ENCODE measurements at places on chromosomes 7 and 10.

DNA sequence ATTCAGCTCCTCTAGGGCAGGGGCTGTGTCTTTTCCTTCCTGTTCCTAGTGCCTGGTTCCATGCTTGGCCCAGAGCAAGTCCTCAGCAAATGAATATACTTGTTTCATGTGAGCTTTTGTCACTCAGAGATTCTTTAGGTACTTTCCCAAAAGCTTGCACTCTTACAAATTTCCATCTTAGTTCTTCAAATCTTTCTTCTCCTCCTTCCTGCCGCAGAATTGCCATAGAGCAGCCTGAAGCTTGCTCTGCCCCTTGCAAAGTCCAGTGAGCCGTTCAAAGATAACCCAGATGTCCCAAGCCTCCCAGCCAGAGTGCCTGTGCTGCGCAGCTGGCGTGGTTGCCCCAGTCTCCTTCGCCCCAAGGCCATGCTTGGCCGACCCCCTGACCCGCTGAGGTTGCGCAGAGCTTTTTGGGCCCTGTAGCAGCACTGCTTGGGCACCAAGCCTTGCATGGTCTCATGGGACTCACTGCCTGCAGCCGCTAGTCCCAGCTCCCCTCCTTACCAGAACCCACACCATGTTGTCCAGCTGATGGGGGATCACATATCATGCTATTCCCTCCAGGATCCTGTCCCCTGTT lies 20.7 kb downstream of the CHST3 start:
- no peak for DNase-seq

- DNase-seq = no peak
These were observed 315.7 kb downstream of the TNS3 start for GRCh38 chr7:47266131-47266706.

DNA sequence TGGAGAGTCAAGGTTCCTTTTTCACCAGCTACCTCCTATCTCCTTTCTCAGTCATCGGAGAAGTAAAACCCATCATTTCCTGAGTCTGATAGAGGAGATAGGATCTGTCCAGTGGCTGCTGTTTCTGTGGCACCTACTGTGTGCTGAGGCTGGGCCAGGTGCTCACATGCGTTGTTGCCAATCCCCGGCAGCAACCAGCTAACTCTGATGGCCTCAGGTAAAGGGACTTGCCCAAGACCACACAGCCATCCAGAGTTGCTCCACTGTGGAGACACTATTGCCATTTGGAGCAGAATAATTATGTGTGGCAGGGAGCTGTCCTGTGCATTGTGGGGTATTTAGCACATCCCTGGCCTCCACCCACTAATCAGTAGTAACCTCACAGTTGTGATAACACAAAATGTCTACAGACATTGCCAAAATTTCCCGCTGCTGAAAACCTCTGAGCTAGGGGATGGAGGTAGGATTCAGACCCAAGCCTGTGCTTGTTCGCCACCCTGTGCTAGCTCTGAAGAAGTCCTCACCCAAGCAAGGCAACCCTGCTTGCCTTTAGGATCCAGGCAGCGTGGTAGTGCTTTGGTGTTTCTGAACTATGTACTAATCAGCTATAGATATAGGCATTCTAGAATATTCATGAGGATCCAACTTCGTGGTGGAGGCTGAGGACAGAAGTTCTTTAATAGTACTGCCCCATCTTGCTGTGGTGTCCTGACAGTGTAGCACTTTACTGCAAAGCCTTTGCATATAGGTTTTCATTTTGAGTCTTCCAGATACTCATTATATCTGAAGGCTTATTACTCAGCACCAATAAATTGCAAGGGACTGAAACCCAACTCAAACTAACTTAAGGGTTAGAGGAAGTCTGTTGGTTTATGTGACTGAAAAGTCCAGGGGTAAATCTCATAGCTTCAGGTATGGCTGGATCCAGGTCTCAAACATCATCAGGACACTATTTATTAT lies 164.6 kb downstream of the GRK5 start:
- no peak for DNase-seq

DNA sequence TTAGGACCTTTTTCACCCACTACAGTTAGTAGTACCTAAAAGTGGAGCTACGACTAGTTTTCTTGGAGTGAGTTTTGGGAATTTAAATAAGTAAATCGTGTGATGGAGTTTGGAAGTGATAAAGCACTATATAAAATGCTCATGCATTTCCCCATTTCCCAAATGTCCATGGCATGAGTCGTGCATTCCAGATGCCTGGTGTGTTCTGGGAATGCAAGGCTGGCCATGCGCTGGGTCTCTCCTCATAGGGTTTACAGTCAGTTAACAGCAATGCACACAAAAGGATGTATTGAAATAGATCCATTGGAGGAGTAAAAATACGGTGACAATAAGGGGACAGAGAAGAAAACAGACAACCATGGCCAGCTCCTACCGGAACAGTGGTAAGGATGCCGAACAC lies 149.8 kb downstream of the DPP6 start:
- no peak for DNase-seq

DNA sequence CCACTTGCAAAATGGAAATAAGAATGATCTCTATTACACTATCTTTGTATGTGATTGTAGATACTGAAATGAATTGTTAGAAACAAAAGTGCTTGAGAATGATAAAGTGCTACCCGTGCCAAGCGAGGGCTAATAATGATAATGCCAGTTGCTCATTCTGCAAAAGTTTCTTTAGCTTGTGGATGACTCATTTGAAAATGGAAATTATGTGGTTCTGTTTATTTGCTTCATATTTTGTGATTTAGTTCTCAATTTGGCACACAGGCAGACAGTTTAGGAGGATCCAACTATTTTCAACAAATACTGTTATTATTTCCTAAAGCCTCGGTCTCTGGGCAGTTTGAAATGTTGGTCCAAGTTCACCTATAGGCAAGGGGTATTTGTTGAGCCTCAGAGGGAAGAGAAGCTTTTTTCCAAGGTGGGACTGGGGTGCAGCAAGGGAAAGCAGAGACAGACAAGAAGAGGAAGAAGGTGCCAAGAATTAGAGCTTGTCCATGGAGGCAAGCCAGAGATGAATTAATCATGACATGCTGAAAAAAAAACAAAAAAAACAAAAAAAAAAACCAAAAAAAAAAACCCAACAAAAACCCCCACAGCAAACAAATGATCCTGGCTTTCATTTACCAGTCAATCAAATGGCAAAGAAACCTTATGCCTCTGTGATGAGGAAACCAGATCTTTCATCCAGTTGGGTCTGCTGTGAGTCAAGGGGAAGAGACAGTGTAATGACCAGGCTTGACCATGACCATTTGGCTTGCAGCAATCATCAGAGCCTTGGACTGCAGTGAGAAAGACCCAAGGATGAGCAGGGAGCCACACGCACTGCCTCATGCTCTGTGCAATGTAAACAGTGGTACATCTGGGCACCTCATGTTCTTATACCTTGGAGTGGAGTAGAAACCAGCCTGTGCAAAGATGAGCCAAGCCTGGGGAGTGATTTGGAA lies 285.0 kb upstream of the HABP2 start:
- no peak for DNase-seq

DNA sequence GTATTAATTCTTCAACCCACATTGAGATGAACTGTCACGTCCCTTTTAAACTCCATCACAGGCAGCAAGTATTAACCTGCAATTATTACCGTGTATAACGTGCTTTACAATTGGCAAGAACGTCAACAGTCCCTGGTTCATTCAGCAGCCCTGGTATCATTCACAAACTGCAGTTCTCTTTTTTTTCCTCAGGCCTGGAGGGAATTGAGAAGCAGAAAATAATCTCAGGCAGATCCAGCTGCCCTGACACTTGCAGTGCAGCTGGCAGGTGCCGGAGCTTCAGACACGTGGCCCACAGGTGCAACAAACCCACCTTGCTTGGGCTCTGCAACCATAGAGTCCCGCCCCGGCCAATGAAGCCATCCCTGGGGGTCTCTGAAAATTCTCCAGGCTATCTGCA lies 137.3 kb downstream of the PLXNA4 start:
- DNase-seq = no peak

DNA sequence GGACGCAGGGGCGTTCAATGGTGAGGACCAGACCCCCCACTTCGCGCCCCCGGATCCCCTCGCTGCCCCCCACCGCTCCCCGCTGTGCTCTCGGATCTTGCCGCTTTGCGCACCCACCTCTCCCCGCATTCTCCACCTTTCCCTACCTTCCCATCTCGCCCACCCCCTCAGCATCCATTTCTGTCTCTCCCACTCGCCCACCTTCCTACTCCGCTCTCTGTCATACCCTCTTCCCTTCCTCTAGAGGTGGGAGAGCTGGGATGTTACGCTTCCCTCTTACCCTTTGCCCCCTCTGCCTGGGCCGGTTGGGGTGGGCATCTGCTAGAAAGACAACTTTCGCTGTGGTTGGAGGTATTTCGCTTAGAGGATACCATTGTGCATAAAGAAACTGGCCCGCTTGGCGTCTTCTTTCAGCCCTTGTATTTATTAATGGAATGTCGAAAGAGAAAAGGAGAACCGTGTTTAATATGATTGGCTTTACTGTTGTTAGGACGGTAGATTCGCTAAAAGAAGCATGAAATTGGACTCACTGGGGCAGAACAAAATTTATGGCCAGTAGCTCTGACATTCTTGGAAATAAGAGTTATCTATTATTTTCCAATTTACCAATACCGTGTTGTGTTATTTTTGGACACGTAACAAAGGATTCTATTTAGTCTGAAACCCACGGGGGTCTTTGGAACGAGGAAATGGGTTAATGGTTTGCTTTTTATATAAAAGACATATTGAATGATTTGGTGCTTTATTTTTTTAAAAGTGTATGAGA lies 873 bp downstream of the PRKAR2B start:
- DNase-seq = peak; percentile 23

- no peak for DNase-seq
These were observed 30.0 kb upstream of the SRGN start for GRCh38 chr10:69057951-69058297.

- DNase-seq = no peak
These were observed 44.9 kb upstream of the MYL10 start for GRCh38 chr7:101673951-101674350.

- no peak for DNase-seq
These were observed 160.7 kb downstream of the LRRTM3 start for GRCh38 chr10:67086327-67087134.

GRCh38 chr10:71075759-71076472 lies 136.5 kb upstream of the UNC5B start:
- no peak for DNase-seq

DNA sequence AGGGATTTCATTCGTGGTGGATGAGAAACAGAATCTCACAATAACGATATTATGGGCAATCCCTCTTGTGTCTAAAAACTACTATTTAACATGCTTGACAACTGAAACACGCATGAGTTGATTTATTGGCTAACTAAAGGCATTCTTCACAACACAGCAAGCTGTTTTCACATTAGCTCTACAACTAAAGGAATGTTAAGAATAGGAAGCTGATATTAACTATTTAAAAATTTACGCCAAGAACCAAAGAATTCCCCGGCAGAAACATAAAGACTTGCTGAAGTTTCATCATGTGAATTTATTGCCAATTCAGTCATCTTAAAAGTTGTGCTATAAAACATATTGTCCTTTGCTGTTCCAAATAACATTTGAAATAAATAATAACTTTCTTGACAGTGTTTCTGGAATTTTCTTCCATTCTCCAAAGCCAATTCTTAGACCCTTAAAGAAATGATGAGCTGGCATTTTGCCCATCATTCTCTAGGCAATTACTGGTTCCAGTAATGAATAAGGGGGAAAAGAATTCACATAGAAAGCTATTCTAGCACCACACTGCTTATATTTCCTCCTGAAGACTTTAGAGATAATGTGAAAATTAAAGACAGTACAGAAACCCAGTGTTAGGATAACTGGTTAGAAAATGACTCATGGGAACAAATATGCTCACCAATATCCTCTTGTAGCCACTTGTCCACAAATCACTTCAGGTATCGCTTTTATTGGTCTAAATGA lies 233.1 kb downstream of the PARD3 start:
- DNase-seq = no peak
